CD4-positive, alpha-beta T cell treated with Interleukin-12 subunit alpha and Interleukin-12 subunit beta, for 1 hour (primary cell): ENCODE measurements at places on chromosomes 3 and 15.

DNA sequence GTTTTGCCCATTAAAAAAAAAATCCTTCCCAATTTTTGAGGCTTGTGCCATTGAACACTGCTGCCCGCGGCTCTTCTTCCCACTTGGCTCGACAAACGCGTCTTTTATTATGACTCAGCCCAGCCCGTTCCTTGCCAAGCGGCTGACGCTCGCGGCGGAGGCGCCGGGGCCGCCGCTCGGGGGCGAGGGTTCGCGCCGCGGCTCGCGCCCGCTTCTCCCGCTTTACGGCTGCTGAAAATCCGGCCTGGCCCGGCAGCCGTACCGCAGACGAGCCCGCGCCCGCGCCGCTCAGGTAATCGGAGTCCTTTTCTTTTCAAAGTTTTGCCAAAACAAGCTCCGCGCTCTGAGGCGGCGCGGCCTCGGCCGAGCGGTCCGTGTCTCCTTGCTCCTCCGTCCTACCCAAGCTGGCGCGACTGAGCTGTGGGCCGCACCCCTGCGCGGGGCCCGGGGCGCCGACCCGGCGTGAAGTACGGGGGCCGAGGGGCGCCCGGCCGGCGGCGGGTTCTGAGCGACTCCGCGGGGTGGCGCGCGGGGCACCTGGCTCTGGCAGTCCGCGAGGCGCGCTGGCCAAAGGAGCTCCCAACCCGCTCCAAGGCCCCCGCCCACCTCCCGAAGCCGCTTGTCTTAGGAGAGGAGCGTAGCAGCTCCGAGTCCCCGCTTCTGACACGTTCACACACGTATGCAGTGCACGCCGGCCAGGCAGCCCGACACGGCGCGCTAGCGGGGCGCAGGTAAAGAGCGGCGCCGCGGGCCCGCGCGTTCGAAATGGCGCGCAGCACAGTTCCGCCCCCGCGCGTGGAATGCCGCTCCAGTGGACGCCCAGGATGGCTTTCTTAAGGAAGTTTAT, 418.2 kb upstream of the NAALADL2 start:
- DNase-seq = peak; percentile 7

- no peak for DNase-seq
Observed at GRCh38 chr15:43735416-43735815, 10.8 kb upstream of the PDIA3 start.

- DNase-seq = no peak
Observed at GRCh38 chr3:63921741-63922482, 9.7 kb upstream of the SCAANT1 start.

- no peak for DNase-seq
Observed at GRCh38 chr3:33900809-33901505, 102.5 kb downstream of the PDCD6IP start.

DNA sequence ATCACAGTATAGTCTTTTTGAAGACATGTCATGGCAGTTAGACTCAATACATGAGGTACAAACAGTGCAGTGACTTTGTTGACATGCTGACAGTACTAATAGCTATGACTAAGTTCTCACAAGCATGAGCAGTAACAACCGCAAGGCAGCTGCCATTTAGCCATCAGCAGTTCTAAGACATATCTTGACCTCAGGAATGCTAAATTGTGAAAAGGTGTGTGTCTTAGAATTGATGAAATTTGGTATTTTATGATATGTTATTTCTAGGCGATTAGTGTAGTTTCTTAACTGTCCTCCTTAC, 60.7 kb upstream of the FURIN start:
- DNase-seq = no peak

- no peak for DNase-seq
Observed at GRCh38 chr3:187838016-187838540, 92.8 kb upstream of the BCL6 start.

DNA sequence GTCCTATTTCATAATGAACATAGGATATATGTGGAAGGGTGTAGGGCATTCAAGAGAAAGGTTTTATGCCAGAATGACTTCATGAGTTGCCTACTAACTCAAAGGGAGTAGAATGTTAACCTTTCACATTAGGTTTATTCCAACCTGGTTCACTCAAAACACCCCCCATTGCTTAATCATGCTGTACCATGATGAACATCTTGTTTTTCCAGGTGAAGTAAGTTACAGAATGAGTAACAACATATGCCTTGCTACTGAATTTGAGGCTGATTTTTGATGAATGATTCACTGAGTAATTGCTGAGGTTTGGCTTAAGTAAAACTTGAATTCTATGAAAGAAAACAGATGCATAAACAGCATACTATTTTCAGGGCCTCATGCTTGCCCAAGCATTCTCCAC, 5.9 kb upstream of the CLDN16 start:
- no peak for DNase-seq

GRCh38 chr3:17195856-17196604, 311.3 kb downstream of the PLCL2 start:
- DNase-seq = no peak

DNA sequence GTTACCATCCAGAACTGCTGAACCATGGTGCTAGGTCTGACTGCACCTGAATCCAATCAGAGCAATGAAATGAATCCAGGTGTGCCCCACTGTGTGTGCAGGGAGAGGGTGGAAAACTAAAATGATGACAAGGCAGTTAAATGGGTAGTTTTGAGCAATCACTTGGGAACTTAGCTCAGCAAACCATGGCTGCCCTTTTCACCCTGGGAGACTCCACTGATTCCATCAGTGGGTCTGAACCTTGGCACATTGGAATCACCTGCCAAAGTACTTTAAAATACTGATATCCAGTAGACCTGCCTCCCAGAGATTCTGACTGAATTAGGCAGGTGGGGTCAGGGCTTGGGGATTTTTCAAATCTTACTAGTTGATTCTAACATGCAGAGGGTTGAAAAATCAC, 59.8 kb upstream of the USP3 start:
- no peak for DNase-seq

DNA sequence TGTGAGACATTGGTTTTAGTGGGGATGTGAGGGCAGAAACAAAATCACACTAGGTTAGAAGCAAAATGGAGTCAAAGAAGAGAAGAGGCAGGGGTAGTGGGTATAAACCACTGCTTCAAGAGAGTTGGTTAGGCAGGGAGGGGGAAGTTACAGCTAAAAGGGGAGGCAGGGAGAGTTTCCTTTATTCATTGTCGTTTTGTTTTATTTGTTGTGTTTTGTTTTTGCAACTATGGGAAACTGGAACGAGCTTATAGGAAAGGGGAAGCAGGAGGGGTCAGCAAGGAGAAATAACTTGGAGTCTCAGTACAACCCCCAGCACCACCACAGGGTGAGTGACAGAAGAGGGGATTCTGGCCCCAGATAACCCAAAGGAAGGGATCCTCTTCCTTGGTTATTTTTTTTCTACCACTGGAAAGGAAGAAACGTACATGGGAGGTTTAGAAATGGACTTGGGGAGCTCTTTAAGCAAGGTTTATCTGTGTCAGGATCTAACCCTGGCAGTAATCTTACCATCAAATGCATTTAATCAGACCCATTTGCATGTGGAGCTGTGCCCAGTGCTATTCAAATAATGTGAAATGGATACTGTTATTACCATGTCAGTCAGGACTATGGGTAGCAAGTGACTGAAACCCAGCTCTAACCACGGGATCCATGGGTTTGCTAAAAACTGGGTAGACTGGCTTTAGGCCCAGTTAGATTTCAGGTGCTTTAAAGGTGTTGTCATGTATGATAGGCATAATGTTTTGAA, 68.7 kb downstream of the CCNL1 start:
- no peak for DNase-seq

DNA sequence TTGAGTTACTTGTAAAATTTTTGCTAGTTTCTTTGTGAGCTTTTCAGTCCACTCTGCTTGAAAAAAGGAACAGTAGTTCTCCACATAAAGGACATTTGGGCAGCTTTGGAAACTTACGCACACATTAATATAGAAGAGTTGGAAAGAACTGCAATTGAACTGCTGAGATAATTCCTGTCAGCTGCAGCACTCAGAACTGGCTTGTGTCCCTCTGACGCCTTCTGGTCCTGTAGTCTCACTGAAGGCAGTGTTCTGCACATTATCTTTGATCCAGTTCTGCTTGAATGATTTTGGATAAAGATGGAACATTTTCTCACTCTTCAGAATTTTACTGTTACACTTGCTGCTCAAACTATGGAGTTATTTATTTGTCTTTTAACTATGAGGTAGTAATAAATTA, 901.9 kb downstream of the OTOL1 start:
- DNase-seq = no peak

DNA sequence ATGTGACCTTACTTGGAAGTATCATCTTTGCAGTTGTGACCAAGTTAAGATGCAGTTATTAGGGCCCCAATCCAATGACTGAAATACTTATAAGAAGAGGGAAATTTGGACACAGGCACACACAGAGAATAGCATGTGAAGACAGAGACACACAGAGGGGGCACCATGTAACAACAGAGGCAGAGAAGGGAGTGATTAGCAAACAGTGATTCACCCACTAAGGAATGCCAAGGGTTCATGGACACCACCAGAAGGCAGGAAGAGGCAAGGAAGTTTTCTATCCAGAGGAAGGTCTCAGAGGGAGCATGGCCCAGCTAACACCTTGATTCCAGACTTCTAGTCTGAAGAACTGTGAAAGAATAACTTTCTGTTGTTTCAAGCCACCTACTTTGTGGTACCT, 25.0 kb downstream of the SIDT1 start:
- DNase-seq = no peak

DNA sequence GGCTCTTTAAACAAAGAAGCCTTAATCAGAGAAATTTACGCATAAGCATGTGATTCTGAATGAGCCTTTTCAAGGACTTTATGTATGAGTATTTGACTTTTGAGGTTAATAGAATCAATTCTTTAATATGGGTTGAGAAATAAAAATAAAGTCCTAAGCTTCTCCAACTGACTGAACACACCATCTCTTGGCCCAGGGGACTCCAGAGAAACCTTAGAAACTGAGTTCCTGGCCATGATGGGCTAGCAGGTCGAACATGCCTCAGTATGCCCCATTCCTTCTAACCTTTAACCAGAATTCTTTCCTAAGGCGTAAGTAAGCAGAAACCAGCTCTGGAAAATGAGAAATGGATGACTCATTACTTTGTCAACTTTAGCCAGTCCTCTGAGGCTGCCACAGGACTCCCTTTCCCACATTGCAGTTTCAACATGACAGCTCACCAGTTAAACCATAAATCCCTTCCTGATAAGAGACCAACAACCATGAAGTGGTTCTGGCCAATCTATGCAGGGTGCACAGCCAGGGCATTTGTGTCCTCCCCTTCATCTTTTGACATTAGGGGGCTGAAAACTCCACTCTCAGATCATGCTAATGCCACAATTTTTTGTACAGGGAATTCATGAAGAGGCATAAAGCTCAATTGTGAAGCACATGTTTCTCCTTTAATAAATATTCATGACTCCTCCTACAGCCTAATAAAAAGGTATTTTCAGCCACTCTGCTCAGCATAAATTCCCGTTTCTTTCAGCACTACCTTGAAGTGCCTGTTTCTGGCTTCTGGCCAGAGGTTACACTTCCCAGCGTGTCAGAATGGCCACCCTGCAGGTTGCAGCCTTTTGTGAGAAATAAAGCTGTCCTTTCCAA, 33.3 kb downstream of the TM4SF18 start:
- no peak for DNase-seq
